ENCODE measurements at places on chromosomes 2 and 18. TPM values are rescaled to one million over a fixed set of nuclear protein-coding genes. Genes with fewer than 3 reads are reported as not detected.

DNA sequence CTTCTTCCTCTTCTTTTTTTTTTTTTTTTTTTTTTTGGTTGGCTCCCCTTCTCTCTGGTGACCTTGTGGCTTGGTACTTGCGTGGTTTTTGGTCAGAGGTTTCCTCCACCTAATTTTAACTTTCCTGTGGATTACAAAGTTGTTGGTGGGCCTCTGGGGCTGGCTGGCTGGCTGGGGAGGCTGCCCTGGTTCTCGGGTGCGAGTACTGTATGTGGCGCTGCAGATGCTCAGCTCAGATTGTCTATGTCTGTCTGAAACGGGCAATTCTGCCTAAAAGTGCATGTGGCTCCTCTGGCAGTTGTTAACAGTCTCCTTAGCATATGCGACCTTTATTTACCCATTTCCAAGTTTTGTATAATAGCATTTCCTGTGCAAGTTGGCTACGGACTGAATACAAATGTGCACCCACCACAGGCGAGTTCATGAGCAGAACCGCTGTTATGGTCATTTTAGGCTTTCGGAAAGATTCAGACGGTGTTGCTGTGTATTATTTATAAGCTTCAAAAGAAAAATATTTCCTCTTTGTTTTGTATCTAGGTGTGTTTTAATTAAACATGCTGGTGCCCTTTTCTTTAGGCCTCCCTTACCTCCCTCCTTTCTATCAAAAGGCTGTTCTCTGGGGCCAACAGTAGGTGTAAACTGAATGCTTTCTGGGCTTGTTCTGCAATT is 4.4 kb downstream of the TBR1 start:
- peaks cover 100% of the 10 kb centered on the region for H3K27me3 ChIP-seq
- ATAC-seq: no peak
- H3K4me1 ChIP-seq: peaks cover 16% of the 10 kb centered on the region
- no peak overlapping the region for H3K27ac ChIP-seq
- H3K36me3 ChIP-seq: no peaks in the 10 kb centered on the region

LDLRAD4 gene
- total RNA-seq: 62.0 TPM

- no peak overlapping the region for H3K4me3 ChIP-seq
- no peaks in the 10 kb centered on the region for H3K27me3 ChIP-seq
- no peak overlapping the region for H3K27ac ChIP-seq
- H3K4me1 ChIP-seq: no peaks in the 10 kb centered on the region
These were observed 65.6 kb upstream of the RFX8 start for GRCh38 chr2:101540518-101540917.

DNA sequence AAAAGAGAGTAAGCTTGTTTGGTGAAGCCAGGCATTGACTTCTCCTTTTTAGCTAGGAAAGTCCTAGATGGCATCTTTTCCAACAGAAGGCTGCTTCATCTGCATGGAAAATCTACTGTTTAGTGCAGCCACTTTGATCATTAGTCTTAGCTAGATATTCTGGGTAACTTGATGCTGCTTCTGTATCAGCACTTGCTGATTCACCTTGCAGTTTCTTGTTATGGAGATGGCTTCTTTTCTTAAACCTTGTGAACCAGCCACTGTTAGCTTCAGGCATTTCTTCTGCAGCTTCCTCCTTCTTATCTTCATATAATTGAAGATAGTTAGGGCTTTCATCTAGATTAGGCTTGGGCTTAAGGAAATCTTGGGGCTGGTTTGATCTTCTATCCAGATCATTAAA is 639.7 kb downstream of the TDRD15 start:
- no peaks in the 10 kb centered on the region for H3K4me1 ChIP-seq
- H3K27ac ChIP-seq: no peak overlapping the region
- H3K36me3 ChIP-seq: no peaks in the 10 kb centered on the region
- no peak for ATAC-seq
- no peak overlapping the region for H3K4me3 ChIP-seq
- H3K27me3 ChIP-seq: no peaks in the 10 kb centered on the region

CLEC4F gene
- total RNA-seq: 1.1 TPM

- no peaks in the 10 kb centered on the region for H3K27me3 ChIP-seq
- no peak overlapping the region for H3K27ac ChIP-seq
- ATAC-seq: no peak
- no peaks in the 10 kb centered on the region for H3K4me1 ChIP-seq
- no peak overlapping the region for H3K4me3 ChIP-seq
These were observed 215.3 kb downstream of the CALCRL start for GRCh38 chr2:187232749-187233148.

GRCh38 chr18:3177902-3178687 is 41.7 kb downstream of the MYOM1 start:
- peak; percentile 76 for ATAC-seq
- H3K27me3 ChIP-seq: no peaks in the 10 kb centered on the region
- no peak overlapping the region for H3K4me3 ChIP-seq
- H3K27ac ChIP-seq: peak overlapping the region; percentile 27
- peaks cover 4% of the 10 kb centered on the region for H3K4me1 ChIP-seq

CYP27A1 gene
- total RNA-seq: 29.0 TPM

PID1 gene
- 62.4 TPM for total RNA-seq

GRCh38 chr2:207724113-207724512 is 12.7 kb downstream of the CCNYL1 start:
- no peak overlapping the region for H3K4me3 ChIP-seq
- H3K27me3 ChIP-seq: no peaks in the 10 kb centered on the region
- H3K27ac ChIP-seq: no peak overlapping the region

HDAC4 gene
- 41.3 TPM for total RNA-seq

DNA sequence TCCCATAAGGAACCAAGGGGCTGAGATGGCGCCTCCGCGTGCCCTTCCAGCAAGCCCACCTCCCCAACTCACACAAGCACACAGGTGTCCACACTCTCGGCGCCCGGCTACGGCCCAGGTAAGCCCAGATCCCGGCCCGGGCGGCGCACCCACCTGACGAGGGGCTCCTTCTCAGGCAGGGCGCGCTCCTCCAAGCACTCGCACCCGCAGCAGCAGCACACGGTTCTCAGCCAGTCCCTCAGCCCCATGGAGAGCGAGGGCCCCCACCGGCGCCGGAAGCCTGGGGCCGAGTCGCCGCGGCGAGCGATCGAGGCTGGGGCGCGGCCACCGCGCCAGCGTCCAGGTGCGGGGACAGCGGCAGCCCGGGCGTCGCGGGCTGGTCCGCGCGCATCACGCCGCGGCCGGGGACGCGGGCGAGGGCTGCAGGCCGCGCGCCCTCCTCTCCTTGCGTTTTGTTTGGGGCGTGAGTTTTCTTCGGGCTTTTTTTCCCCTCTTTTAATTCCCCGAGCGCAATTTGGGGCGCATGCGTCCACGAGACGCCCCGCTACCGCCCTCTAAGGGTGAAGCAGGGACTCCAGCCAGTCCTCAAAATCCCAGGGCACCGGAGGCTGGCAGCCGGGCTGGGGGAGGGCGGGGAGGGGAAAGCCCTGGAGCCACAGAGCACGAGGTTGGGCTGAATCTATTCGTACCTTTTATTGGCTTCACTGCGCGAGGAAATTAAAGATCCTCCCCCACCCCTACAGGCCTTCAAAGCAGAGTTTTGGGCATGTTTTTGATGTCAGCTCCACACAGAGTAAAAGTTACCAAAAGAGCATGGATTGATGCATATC is at the start of gene MREG:
Gene MREG, minus strand, starts transcription at position 472 of the 830 bp plus-strand sequence. Its CDS starts 224 bp downstream, at position 248.
- no peak within 1 kb of the TSS for H3K27ac ChIP-seq
- no peaks in the 10 kb centered on the region for H3K36me3 ChIP-seq
- peak within 1 kb of the TSS; percentile 72 for H3K4me3 ChIP-seq
- H3K27me3 ChIP-seq: no peaks in the 10 kb centered on the region
- peak; percentile 81 for ATAC-seq

DSG2 gene
- total RNA-seq: 1.4 TPM

DNA sequence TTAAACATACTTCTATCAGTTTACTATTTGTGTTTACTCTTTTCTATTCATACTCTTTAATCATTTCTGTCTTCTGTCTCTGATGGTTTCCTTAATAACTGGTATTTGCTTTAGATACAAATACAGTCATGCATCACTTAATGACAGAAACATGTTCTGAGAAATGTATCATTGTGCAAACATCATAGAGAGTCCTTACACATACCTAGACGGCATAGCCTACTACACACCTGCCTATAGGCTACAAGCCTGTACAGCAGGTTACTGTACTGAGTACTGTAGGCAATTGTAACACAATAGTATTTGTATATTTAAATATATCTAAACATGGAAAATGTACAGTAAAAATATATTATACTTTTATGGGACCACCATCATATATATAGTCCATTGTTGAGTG is 36.3 kb downstream of the VSNL1 start:
- no peak overlapping the region for H3K27ac ChIP-seq
- H3K36me3 ChIP-seq: no peaks in the 10 kb centered on the region
- H3K4me3 ChIP-seq: no peak overlapping the region

LIMS3 gene
- 3.6 TPM for total RNA-seq

GRCh38 chr2:39265315-39265714 is 21.5 kb upstream of the CDKL4 start:
- no peak for ATAC-seq
- no peaks in the 10 kb centered on the region for H3K27me3 ChIP-seq
- peaks cover 57% of the 10 kb centered on the region for H3K36me3 ChIP-seq
- H3K4me1 ChIP-seq: no peaks in the 10 kb centered on the region
- no peak overlapping the region for H3K4me3 ChIP-seq

SUPT7L gene
- 27.7 TPM for total RNA-seq

DNA sequence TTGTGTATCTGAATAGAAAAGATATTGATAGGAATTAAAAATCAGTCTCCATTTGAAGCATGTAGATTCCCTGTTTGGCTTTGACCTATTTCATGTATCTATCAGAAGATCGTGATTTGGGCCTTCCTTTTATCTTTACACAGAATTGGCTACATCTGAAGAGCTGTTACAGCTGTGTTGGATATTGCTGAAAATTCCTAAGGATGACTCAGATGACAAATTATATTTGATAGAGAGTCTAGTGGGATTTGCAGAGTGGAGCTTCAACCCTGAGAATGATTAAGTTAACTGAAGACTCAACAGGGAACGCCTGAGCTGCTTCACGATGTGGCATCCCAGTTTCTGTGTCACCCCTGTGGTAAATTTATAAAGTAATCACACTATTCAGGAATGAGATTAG is 4.9 kb upstream of the COL3A1 start:
- ATAC-seq: peak; percentile 52
- no peaks in the 10 kb centered on the region for H3K36me3 ChIP-seq
- H3K27ac ChIP-seq: peak overlapping the region; percentile 3
- no peaks in the 10 kb centered on the region for H3K27me3 ChIP-seq
- no peak overlapping the region for H3K4me3 ChIP-seq

REG3G gene
- total RNA-seq: not detected

GRCh38 chr2:100967716-100968115 is 34.4 kb upstream of the RPL31 start:
- H3K4me1 ChIP-seq: no peaks in the 10 kb centered on the region
- no peaks in the 10 kb centered on the region for H3K27me3 ChIP-seq
- no peak overlapping the region for H3K4me3 ChIP-seq
- no peak overlapping the region for H3K27ac ChIP-seq
- ATAC-seq: no peak
- H3K36me3 ChIP-seq: no peaks in the 10 kb centered on the region

DNA sequence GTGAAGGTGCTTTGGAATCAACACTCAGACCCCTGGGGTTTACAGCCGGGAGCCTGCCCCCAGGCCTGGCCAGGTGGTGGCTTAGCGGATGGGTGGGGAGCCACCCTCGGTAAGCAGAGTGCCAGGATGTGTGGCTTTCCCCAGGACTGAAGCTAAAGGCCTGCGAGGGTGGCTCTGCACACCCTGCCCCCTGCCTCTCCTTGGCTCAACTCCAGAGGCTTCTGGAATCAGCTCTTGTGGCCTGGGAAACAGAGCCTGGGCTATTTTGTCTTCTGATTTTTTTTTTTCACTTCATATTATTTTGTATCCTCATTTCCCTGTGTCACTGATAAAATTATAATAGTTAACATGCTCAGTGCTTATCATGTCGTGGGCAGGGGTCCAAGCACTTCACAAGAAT is 79.8 kb downstream of the RHOB start:
- no peaks in the 10 kb centered on the region for H3K36me3 ChIP-seq
- ATAC-seq: no peak
- H3K4me3 ChIP-seq: no peak overlapping the region
- H3K4me1 ChIP-seq: peaks cover 12% of the 10 kb centered on the region
- H3K27ac ChIP-seq: no peak overlapping the region
- no peaks in the 10 kb centered on the region for H3K27me3 ChIP-seq

ZNF521 gene
- total RNA-seq: 29.3 TPM

TFCP2L1 gene
- total RNA-seq: 0.40 TPM

- H3K36me3 ChIP-seq: no peaks in the 10 kb centered on the region
- H3K27ac ChIP-seq: no peak overlapping the region
- peaks cover 55% of the 10 kb centered on the region for H3K27me3 ChIP-seq
- H3K4me3 ChIP-seq: peak overlapping the region; percentile 66
These were observed 492 bp downstream of the KIF5C start for GRCh38 chr2:148875387-148876051.

RPRM gene
- 6.6 TPM for total RNA-seq

DNA sequence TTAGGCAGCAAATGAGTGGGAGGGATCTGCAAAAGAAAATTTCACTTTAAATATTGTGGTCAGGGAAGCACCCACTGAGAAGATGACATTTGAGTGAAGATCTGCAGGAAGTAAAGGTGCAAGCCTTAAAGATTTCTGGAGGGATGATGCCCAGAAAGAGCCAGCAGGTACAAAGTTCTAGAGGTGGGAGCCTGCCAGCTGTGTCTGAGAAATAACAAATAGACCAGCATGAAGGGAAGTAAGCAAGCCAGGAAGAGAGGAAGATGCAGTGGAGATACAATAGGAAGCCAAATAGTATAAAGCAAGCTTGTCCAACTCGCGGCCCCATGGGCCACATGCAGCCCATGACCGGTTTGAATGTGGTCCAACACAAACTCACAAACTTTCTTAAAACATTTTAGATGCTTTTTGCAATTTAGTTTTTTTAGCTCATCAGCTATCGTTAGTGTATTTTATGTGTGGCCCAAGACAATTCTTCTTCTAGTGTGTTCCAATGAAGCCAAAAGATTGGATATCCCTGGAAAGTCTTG is 489.9 kb downstream of the DCC start:
- H3K4me1 ChIP-seq: no peaks in the 10 kb centered on the region
- H3K36me3 ChIP-seq: no peaks in the 10 kb centered on the region
- H3K27ac ChIP-seq: no peak overlapping the region
- H3K27me3 ChIP-seq: no peaks in the 10 kb centered on the region
- H3K4me3 ChIP-seq: no peak overlapping the region
- ATAC-seq: no peak

SAG gene
- not detected for total RNA-seq
